Activated naive CD8-positive, alpha-beta T cell treated with anti-CD3 and anti-CD28 coated beads, Interleukin-2, amount 50 U/mL, for 16 hours (primary cell): ENCODE measurements at places on chromosomes 5 and 9.

GRCh38 chr9:90547896-90548295 is 94.7 kb downstream of the DIRAS2 start:
- no peak for DNase-seq

GRCh38 chr5:81657386-81657785 is 93.5 kb downstream of the SSBP2 start:
- no peak for DNase-seq

GRCh38 chr5:154228696-154229095 is 38.2 kb downstream of the GALNT10 start:
- DNase-seq = no peak

GRCh38 chr9:132108728-132109127 is 29.1 kb upstream of the MED27 start:
- DNase-seq = no peak

- DNase-seq = no peak
Observed at GRCh38 chr5:149654883-149655505, 73.7 kb downstream of the ARHGEF37 start.

DNA sequence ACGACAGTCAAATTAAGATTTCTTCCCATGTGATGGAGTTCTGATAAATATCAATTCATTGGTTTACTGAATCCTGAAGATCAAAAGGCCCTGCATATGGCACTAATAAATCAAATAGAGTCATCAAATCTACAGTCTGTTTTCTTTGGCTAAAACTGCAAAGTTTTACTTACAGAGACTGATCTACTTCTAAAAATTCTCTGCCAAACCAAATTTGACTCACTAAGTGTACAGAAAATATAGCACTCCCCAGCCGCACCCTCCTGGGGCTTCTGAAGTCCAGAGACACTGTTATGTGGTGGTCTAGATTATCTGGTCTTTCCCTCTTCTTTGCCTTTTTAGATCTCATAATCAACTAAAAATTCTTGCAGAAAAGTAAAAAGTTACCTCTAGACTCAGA is 237.7 kb downstream of the MLLT3 start:
- no peak for DNase-seq

DNA sequence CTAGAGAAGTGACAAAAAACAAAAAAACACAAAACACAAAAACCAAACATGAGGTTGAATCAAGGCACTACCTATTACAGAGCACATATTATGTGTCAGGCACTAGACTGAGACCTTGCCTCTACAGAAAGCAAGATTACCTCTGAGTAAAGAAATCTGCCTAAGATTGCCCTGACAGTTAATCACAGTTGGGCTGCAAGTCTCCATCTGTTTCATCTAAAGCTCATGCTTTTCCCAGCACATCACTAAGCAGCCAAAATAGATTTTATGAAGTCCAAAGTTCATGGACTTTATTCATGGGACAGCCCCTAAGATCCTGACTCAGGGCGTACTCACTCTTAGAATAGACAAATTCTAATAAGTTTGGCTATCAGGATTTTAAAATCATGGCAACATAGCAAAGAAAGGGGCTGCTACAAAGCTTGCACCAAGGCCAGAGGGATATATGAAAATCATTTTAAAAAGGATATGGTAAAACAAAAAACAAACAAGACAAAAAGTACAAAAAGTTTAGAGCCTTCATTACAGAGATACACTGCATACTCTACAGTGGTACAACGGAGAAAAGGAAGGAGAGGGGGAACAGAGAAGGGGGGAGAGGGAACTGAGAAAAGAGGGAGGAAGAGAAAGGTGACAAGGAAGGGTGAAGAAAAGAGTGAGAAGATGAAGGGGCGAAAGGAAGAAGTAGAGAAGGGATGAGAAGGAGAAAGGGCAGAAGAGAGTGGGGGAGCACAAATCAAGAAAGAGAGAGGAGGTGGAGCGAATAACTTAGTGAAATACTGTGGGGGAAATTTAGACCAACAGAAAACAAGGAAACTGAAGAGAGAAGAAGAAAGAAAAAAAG is 58.2 kb downstream of the RICTOR start:
- DNase-seq = no peak

DNA sequence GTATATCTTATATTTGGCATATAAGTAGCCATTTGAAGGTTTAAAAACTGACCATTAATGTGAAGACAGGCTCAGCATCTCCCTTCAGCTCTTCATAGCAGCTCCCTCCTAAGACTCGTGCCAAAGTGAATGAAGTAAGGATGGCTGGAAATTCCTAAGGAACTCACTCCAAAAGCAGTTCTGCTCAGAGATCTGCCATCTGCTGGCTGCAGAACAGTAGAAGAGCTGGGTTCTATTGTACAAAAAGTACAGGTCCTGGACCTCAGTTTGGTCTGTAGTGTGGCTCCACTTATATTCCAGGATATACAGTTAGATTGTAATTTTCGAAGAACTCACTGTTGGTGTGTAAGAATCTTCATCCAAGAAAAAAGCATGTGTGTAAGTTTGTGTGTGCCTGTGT is 104.9 kb upstream of the RUSC2 start:
- DNase-seq = no peak

DNA sequence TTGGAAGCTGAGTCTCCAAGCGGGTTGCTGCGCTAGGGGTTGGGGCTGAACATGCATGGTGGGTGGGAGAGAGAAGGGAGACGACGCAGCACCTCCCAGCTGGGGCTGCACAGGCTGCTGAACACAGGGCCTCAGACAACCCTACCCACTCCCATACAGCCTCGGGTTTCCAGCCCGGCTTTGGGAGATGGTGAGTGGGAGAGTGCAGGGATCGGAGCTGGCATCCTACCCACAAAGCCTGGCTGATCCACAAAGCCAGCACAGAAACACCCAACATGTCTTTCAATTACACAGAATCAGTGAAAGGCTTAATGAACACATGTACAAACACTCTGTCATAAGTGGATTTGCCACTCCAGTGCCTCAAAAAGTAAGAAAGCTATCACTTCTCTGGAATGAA is 64.8 kb downstream of the NSG2 start:
- DNase-seq = no peak

DNA sequence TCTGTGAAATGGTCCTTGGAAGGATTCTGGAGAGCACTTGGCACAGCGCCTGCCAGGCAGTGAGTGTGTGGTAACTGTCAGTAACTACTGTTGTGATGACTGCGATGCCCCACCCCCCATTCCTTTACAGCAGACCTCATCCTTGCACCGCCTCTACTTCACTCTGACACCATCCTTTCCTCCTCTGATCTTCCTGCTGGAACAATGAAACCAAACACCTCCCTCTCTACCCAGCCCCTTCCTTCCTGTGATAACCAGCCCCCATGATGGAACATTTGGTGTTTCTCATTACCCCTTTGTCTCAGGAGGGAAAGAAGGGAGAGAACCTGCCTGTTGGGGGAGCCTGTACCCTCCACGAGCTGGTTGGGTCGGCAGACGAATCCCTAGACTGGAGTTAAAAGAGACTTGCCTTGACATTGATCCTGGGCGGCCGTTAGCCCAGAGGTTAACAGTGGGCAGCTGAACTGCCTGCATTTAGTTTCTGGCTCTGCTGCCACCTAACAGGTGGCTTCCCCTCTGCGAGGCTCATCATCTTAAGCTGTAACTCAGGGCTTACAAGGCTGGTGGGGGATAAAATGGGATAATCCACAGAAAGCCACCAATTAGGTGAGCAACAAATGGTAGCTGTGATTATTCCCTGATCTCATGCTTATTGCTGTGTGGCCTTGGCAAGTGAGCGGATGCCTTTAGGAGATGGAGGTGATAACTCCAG is 34.2 kb upstream of the GRPEL2 start:
- no peak for DNase-seq
